ENCODE measurements at places on chromosomes 16 and 17. TPM values are rescaled to one million over a fixed set of nuclear protein-coding genes. Genes with fewer than 3 reads are reported as not detected.

DNA sequence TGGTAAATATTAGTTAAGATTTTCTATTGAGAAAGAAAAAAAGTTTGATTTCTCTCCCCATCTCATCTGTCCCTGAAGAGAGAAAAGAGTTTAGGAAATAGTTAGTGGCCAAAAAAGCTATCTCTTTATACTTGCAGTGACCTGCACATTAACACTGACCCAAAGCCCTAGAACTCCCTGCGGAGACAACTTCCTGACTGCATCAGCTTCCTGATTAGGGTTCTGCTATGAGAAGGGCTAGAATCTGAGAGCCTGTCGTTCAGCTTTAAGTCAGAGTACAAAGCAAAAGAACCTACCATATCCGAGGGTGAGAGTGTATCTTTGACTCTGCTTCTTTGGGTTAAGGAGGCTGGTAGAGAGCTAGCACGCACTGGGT is 24.7 kb downstream of the LIMD2 start:
- H3K4me3 ChIP-seq = no peak overlapping the region
- H3K36me3 ChIP-seq = no peaks in the 10 kb centered on the region
- H3K4me1 ChIP-seq = peaks cover 26% of the 10 kb centered on the region
- H3K27me3 ChIP-seq = no peaks in the 10 kb centered on the region
- H3K27ac ChIP-seq = peak overlapping the region; percentile 92

GRCh38 chr16:125011-125410 is 13.5 kb downstream of the NPRL3 start:
- no peak overlapping the region for H3K4me3 ChIP-seq
- H3K36me3 ChIP-seq = no peaks in the 10 kb centered on the region

Gene CCR7
- 0.11 TPM for polyA plus RNA-seq

DNA sequence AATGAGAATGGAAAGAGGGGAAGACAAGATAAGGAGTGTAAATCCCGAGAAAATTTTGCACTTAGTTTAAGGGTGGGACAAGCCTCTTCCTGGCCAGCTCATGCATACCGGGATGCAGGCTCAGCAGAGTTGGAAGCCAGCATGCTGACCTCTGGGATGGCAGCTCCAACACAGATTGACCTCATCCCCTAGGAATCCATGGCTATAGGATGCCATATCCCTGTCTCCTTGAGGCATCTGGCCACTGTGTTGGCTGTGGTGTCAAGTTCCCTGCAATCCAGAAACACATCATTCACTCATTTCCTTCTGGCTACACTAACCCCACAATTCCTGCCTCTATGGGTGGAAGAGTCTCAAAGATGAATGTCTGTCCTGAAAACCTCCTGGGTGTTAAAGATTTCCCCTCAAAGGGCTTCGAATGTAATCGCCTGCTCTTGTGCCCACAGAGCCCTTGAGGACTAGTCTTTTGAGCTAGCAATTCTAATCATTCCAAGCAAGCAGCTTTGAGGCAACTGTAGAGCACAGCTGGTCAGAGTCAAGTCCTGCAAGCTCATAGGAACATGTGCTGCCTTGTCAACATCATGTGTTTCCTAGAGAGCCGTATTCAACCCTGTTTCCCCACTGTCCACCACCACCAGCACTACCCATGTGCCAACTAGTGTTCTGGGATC is 141.4 kb downstream of the PMP22 start:
- DNase-seq = no peak
- no peaks in the 10 kb centered on the region for H3K36me3 ChIP-seq
- H3K27ac ChIP-seq = no peak overlapping the region
- H3K4me1 ChIP-seq = no peaks in the 10 kb centered on the region
- no peak overlapping the region for H3K4me3 ChIP-seq

Gene CLDN9
- polyA plus RNA-seq = 1.4 TPM

DNA sequence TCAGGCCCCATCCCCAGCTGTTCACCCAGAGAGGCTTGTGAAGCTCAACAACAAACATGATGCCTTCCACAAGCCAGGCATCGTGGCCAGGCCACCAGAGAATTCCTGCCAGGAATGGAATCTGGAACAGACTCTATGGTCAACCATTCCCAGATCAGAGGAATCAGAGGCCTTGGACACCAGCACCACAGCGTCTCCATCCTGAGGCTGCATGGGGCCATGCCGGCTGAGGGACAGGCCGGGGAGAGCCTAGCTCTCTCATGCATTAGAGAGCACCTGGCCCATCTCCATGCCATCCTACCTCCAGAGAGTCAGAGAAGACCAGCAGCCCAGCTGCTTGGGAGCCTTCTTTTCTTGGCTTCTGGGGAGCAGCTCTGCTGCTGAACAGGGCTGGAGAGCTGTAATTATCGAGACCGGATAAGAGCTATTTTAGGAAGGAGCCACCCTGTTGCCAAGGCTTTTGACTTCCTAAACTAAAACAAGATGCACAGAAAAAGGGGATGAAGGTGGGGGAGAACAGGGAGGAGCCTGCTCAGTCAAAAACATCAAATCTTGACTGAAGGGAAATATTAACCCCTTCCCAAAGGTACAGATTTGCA is 24.5 kb upstream of the MTMR4 start:
- H3K27me3 ChIP-seq = no peaks in the 10 kb centered on the region
- H3K27ac ChIP-seq = no peak overlapping the region
- peaks cover 23% of the 10 kb centered on the region for H3K4me1 ChIP-seq
- no peaks in the 10 kb centered on the region for H3K36me3 ChIP-seq

DNA sequence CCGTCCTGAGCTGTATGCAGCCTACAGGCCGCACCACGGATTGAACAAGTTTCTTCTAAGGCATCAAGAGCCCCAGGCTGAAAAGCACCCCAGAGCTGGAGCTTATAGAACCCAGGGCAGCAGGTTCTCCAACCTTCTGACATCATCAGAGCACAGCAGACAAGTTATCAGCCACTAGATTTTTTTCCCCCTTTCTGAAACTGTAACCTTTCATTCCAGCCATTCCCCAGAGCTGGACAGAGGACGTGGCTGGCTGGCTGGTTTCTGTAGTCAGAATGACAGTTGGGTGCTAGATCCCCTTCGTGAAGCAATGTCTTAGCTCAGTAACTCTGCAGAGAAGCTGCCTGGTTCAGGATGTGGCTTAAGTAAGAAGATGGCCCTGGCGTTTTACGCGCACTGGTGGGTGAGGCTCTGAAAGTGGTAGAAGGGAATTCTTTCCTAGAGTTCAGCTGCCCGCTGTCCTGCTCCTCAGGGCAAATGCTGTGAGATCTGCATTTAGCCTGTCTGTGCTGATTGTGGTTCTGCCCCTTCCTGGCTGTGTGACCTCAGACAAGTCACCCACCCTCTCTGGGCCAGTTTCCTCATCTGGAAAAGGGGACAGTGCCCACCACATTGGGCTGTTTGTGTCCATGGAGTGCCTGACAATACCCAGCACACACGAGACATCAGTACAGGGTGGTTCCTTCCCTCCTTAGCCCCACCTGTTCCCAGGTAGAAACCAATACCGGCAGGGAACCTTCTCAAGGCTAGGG is 9.1 kb downstream of the DEXI start:
- no peak for DNase-seq
- H3K27me3 ChIP-seq = no peaks in the 10 kb centered on the region
- H3K4me1 ChIP-seq = peaks cover 61% of the 10 kb centered on the region
- H3K36me3 ChIP-seq = peaks cover 25% of the 10 kb centered on the region

DNA sequence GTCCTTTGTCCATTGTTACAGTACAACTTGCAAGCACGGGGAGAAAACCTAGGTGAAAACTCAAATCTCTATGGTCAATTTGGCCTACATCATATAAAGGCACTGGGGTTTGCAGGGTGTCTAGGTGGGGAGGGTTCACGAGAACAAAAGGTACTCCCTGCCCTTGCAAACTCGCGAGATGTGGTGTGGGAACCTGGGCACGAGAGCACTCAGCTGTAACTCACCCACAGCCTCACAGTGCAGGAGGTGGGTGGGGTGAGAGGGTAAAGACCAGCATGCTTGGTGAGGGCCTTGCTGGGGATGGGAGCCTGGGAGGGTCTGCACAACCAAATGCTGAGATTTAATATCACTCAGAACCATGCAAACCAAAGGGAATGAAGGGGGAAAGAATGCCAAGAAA is 18.4 kb upstream of the ZNF594 start:
- no peaks in the 10 kb centered on the region for H3K4me1 ChIP-seq
- no peaks in the 10 kb centered on the region for H3K27me3 ChIP-seq
- DNase-seq = no peak
- no peak overlapping the region for H3K4me3 ChIP-seq
- no peak overlapping the region for H3K27ac ChIP-seq

GRCh38 chr17:73278465-73279453 is 17.1 kb upstream of the CPSF4L start:
- H3K27me3 ChIP-seq = no peaks in the 10 kb centered on the region
- no peaks in the 10 kb centered on the region for H3K36me3 ChIP-seq
- peaks cover 24% of the 10 kb centered on the region for H3K4me1 ChIP-seq

- no peak overlapping the region for H3K4me3 ChIP-seq
- H3K4me1 ChIP-seq = peaks cover 25% of the 10 kb centered on the region
- DNase-seq = no peak
- no peaks in the 10 kb centered on the region for H3K27me3 ChIP-seq
- H3K27ac ChIP-seq = no peak overlapping the region
- no peaks in the 10 kb centered on the region for H3K36me3 ChIP-seq
Measured at GRCh38 chr17:27921599-27921998, 28.4 kb upstream of the LYRM9 start.

- H3K27me3 ChIP-seq = no peaks in the 10 kb centered on the region
- no peak overlapping the region for H3K4me3 ChIP-seq
- H3K4me1 ChIP-seq = no peaks in the 10 kb centered on the region
- H3K36me3 ChIP-seq = no peaks in the 10 kb centered on the region
Measured at GRCh38 chr17:6536053-6536452, 20.3 kb downstream of the PITPNM3 start.

Gene C16orf46
- 0.59 TPM for polyA plus RNA-seq

DNA sequence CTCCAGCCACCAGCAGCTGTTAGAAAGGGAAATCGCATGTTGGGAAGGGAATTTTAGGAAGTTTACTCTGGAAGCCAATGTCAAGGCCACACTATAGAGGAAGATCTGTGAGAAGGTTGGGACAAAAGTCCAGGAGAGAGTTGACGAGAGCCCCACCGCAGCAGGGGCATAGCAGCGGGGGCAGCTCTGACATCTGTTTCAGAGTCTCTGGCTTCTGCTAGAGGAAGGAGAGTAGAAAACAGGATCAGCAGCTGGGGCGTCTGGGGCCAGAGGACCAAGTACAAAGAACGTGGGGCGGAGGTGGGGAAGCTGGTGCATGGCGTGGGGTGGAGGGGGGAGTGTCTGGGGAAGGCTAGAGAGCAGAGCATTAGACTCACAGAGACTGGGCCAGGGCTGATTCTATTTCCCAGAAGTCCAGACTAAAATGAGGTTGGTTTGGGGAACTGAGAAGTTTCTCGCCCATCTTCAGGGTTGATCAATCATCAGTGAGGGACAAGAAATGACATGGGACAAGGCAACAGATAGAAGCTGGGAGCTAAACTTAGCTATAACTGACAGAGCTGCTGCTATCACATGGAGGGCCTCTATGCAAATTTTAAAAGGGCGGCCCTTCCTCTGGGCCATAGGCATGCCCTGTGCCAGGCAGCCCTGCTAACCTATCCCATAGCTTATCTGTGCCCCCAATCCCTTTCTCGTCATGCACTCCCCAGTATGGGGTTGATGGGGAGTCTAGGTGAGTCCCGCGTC is 1.2 kb downstream of the RABEP2 start:
- no peak for DNase-seq
- no peaks in the 10 kb centered on the region for H3K36me3 ChIP-seq
- peak overlapping the region; percentile 86 for H3K27ac ChIP-seq
- no peaks in the 10 kb centered on the region for H3K27me3 ChIP-seq
- peak overlapping the region; percentile 66 for H3K4me3 ChIP-seq

Gene HOXB3
- polyA plus RNA-seq = 11.4 TPM

DNA sequence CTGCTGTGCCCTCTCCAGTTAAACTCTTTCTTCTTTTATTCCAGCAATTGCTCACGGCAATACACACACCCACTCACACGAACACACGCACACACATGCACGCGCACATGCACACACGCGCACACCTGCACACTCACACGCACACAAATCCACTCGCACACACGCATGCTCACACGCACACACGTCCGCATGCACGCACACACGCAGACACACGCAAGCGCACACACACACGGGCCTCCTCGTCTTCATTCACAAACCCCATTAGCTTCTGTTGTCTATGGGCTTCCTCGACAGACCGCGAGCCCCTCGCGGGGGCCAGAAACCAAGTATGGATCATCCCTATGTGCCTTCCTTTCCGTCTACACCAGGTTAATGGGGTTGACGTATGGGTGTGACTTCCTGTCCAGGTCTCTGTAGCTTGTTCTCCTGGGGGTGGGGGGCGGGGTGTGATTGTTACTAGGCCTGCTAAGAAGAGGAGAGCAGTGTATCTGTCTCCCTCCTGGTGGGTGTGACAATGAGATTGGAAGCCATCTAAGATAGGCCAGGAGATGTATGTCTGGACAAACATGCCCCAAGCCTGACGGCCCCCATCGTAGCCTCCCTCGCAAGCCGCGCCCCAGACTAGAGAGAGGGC is 670 bp upstream of the CTF1 start:
- H3K36me3 ChIP-seq = no peaks in the 10 kb centered on the region
- H3K4me3 ChIP-seq = peak overlapping the region; percentile 51
- H3K27me3 ChIP-seq = no peaks in the 10 kb centered on the region
- H3K4me1 ChIP-seq = peaks cover 9% of the 10 kb centered on the region

GRCh38 chr16:17101646-17102045 is 369.1 kb downstream of the XYLT1 start:
- no peaks in the 10 kb centered on the region for H3K36me3 ChIP-seq
- no peak overlapping the region for H3K4me3 ChIP-seq
- DNase-seq = no peak
- H3K4me1 ChIP-seq = no peaks in the 10 kb centered on the region
- H3K27me3 ChIP-seq = no peaks in the 10 kb centered on the region
- H3K27ac ChIP-seq = no peak overlapping the region

Gene SKAP1
- polyA plus RNA-seq = 28.1 TPM

Gene ABCA5
- polyA plus RNA-seq = 46.3 TPM

DNA sequence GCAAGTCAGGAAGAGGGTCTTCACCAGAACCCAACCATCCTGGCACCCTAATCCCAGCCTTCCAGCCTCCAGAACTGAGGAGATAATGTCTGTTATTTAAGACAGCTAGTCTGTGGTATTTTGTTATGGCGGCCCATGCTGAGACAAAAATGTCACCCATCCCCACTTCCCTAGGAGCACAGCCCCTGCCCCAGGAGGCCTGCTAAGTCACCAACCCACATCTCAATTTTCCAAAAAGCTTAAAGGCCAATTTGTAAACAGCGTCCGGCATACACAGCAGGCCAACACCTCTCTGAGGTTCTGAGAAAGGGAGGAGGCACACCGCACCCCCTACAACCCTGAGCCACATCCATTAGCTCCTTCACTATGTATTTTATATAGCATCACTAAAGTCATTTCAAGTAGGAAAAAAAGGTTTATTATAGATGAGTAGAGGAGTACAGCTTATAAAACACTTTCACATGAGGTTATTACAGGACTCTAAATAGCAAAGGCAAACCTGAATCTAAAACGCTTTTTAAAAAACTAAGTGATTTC is 6.9 kb downstream of the TMEM170A start:
- no peak for DNase-seq
- no peak overlapping the region for H3K4me3 ChIP-seq
- no peaks in the 10 kb centered on the region for H3K36me3 ChIP-seq
- H3K4me1 ChIP-seq = peaks cover 31% of the 10 kb centered on the region
- H3K27ac ChIP-seq = peak overlapping the region; percentile 62

Gene TEPSIN
- polyA plus RNA-seq = 144 TPM

GRCh38 chr17:2083613-2084035 is 28.7 kb downstream of the HIC1 start:
- H3K27ac ChIP-seq = peak overlapping the region; percentile 97
- peaks cover 64% of the 10 kb centered on the region for H3K4me1 ChIP-seq
- peaks cover 25% of the 10 kb centered on the region for H3K36me3 ChIP-seq
- no peak overlapping the region for H3K4me3 ChIP-seq
- DNase-seq = peak; percentile 55

GRCh38 chr16:82146957-82147356 is 23.1 kb downstream of the MPHOSPH6 start:
- peaks cover 9% of the 10 kb centered on the region for H3K36me3 ChIP-seq
- no peak overlapping the region for H3K4me3 ChIP-seq
- H3K27me3 ChIP-seq = no peaks in the 10 kb centered on the region
- no peaks in the 10 kb centered on the region for H3K4me1 ChIP-seq
- no peak overlapping the region for H3K27ac ChIP-seq

Gene ANKFN1
- polyA plus RNA-seq = 0.40 TPM

Measured in adrenal gland (tissue), 19 donors.